GM23248 (cell line): ENCODE measurements at places on chromosomes 7 and 10.

- peak; percentile 45 for DNase-seq
Measured at GRCh38 chr7:77702513-77702912, 6.3 kb downstream of the RSBN1L start.

DNA sequence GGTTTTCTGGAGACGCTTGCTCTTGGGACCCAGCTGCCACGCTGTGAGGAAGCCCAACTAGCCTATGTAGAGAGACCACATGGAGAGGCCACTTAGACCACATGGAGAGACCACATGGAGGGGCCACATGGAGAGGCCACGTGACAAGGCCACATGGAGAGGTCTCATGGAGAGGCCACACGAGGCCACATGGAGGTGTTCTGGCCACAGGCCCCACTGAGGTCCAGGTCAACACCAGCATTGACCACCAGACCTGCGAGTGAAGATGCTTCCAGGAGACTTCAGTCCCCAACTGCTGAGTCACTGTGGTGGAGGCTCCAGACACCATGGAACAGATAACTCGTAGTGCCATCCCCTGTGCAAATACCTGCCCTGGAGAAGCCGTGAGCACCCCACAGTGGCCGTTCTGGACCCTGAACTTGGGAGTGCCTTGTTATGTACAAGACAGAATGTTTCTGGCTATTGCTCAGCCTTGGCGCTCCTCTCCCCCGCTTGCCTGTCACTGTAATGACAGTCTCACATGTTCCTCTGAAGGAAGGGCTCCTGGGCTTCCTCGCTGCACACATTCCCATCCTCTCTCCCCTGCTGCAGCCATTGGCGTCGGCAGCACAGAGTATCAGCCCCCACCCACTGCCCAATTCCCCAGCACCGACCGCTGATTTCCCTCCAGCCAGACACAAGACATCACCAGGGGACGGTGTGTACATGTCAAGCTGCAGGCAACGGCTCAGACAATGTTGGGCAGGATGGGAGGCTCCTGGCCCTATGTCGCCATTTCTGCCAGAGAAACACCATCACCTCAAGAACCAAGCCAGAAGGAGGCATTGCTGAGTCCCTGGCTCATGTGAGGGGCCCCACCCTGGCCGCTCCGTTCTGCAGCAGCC is 49.0 kb upstream of the TNRC18 start:
- DNase-seq = no peak

DNA sequence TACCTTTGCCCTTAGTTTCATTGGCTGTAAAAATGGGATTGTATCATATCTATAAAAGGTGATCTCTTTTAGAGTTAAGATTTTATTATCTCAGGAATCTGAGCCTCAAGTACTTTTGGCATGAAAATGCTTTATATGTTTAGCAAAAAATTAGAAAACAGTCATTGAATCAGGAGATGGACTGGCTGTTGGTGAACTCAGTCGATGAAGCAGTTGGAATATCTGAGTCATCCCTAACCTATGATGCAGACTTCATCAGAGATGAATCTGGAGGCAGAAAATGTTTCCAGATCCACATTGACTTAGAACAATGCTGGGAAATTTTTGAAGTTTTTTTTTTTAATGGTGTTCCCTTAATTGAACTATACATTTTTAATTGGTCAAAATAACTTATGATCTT is 228.5 kb downstream of the SLC25A13 start:
- peak; percentile 93 for DNase-seq

DNA sequence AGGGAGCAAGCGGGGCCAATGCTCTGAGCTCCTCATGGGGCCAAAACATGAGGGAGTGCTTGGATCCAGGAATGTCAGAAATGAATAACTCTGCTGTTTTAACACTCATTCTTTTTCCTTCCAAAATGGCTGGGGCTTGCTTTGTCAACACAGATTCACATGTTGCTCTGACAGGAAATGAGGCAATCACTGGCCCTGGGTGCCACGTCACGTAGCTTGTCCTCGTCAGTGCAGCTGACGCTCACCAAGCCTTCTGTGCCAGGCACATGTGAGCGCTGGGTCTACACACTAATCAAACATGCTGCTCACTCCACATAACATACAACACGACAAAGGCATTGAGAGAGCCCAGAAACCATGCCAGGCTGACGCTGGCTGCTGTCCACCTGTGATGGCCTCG is 198.9 kb downstream of the WDR37 start:
- no peak for DNase-seq

DNA sequence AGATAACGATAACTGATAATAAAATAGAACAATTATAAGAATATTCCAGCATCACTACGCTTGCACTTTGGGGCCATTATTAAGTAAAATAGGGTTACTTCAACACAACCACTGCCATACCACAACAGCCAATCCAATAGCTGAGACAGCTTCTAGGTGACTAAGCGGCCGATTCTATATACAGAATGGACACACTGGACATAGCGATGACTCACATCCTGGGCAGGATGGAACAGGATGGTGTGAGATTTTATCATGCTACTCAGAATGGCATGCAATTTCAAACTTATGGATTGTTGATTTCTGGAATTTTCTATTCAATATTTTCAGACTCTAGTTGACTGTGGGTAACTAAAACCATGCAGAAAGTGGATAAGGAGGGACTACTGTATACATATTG is 920.9 kb downstream of the LRMDA start:
- DNase-seq = peak; percentile 94

- DNase-seq = peak; percentile 0
Measured at GRCh38 chr7:15684111-15684800, 2.2 kb downstream of the MEOX2 start.

GRCh38 chr7:112236597-112236996 is 30.1 kb downstream of the ZNF277 start:
- DNase-seq = no peak

- peak; percentile 90 for DNase-seq
Measured at GRCh38 chr7:32204361-32205018, 134.3 kb upstream of the PDE1C start.

DNA sequence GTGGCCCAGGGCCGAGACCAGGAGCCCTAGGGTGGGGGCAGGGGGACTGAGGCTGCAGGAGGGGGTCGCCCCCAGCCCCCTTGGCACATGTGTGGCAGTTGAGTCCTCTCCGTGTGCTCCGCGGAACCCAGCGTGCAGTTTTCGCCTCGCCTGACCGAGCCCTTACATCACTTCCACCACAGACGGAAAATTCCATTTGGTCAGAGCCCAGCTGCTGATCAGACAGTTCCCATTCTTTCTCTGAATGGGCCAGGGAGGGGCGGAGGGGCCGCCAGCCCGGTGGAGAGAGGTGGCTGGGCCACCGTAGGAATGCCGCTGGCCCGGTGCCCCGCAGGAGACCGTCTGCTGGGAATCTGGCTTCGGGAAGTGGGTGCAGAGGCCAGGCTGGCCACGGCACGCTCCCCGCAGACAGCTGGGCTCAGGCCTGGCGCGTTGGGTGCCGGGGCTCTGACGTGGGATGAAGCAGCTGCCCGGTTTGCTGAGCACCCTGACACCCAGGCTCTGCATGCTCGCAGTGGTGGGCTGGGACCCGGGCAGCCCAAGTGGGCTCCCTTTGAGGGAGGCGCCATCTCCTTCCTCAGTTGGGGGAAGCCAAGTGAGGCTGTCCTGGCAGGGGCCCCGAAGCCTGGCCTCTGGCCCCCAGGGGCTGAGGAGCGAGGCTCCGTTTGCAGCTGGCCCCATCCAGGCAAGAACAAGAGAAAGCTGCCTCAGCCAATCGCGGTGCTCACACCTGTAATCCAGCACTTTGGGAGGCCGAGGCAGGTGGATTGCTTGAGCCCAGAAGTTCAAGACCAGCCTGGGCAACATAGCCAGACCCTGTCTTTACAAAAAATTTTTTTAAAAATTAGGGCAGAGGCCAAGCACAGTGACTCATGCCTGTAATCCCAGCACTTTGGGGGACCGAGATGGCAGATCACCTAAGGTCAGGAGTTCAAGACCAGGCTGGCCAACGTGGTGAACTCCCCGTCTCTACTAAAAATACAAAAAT is 9.9 kb downstream of the TTYH3 start:
- peak; percentile 95 for DNase-seq

DNA sequence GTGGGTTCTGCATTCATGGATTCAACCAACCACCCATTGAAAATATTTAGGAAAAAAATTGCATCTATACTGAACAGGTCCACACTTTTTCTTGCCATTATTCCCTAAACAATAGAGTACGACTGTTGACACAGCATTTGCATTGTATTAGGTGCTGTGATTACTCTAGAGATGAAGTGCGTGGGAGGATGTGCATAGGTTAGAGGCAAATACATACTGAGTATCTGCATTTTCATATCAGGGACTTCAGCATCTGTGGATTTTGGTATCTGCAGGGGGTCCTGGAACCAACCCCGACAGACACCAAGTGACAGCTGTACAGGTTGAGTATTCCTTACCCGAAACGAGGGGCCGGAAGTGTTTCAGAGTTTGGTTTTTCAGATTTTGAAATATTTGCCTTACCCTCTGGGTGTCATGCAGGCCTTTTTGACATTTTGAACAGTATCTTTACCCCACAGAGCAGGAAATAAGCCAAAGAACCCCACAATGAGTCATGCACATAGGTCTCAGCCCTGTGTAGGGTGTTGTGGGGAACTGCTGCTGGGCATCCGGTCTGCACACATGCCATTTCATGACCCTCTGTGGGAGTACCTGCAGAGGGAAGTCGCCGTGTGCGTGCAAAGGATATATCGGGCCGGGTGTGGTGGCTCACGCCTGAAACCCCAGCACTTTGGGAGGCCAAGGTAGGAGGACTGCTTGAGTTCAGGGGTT is 14.5 kb downstream of the NUDT5 start:
- DNase-seq = no peak

DNA sequence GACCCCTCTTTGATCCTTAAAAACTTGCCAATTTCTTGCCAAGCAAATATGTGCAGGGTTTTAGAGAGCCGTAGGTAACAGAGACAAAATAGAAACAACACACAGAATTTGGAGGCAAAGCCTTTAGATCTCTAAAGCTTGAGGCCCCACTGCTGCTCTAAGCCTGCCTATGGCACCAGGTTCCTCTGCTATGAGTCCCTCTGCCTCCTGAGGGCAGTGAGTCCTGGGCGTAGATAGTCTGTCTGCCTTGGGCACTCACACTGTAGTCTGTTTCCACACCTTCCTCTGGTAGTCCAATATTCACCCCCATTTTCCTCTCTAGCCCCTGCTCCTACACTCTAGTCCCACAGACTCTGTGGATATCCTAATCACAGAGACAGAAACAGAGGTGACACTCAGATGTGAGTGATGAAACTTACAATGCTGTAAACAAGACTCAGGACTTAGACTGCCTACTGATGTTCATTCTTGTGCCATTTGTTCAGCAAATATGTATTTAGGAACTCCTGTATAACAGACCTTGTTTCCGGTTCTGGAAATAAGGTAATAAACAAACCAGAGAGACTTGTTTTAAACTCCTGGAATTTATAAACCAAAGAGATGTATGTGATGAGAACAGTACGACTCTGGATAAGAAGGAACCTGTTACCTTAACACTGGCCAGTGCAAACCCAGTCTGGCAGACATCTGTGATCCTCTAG is 153.3 kb upstream of the PRSS1 start:
- no peak for DNase-seq

DNA sequence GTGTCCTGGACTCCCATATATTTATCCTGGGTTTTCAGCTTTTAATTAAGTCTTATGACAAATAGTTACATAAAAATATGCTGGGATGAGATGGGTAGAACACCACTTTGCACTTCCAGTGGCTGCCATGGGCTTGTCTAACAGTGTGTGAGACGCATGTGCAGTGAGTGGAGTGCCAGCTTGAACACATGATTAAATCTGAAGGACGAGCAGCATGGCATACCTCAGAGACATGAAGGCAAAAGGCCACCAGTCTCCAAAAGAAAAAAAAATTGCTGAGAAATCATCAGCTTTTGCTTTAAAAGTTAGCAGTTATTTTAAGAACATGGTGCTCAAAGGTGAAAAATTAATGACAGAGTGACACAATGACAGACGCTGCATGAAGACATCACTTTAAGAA is 139.0 kb upstream of the ADCY1 start:
- no peak for DNase-seq

- peak; percentile 46 for DNase-seq
Measured at GRCh38 chr7:47239931-47240421, 341.9 kb downstream of the TNS3 start.

GRCh38 chr7:158868764-158869410 is 12.5 kb downstream of the DYNC2I1 start:
- DNase-seq = no peak

DNA sequence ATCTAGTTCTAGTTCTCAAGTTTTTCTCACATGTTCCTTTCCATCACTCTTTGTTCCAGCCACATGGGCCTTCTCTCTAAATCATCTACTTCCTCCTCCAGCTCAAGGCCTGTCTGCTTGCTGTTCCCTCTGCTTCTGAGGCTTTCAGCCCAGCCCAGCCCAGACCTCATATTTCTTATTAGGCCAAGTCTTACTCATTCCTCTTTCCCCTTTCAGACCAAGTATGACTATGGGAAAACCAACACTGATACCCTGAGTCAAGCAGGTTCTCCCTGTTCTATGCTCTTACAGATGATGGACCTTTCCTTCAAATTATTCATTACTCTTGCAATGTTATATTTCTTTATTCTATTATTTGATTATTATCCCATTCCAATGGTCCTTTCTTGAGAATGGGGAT is 80.3 kb upstream of the SEM1 start:
- DNase-seq = no peak

- DNase-seq = no peak
Measured at GRCh38 chr7:157574120-157574825, 237.5 kb downstream of the DNAJB6 start.

- no peak for DNase-seq
Measured at GRCh38 chr7:1444214-1444924, 14.9 kb downstream of the MICALL2 start.

DNA sequence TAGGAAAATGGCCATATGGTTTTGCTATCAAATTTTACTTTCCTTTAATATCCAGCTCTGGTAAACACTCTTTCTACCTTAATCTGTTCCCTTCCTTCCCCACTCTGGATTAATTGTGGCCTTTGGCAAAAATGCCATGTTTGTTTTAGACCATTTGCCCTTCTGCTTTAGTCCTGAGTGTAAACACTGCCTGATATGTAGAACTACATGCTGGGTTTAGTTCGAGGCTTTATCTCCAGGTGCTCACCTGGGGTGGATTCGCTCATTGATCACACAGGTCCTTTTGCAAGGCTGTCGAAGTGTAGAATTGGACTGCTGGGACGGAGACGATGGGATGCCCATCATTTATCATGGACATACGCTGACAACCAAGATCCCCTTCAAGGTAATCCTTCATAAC is 94.1 kb downstream of the NOC3L start:
- DNase-seq = no peak

DNA sequence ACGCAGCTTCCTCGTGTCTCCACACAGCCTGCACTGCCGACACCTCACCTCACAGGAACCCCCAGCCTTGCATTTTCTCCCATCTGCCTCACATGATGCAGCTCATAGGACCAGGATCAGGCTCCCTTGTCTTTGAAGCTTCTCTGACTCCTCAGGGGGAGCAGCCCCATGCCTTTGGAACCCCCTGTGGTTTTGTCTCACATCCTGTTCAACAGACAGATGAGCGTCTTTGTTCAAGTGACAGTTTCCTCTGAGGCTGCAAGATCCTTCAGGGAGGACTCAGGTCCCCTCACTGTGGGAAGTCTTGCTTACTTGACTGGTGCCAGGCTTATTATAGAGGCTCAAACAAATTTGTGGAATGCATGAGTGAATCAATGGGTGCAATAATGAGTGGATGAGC is 667.1 kb downstream of the INHBA start:
- DNase-seq = no peak
